ENCODE measurements at places on chromosomes 16 and 17. TPM values are rescaled to one million over a fixed set of nuclear protein-coding genes. Genes with fewer than 3 reads are reported as not detected.

GRCh38 chr17:79760197-79760906 is 17.6 kb upstream of the CBX2 start:
- no peak for DNase-seq

Gene KRTAP2-1
- 3.4 TPM for total RNA-seq

Gene TVP23A
- total RNA-seq: 1.2 TPM

- DNase-seq: no peak
Observed at GRCh38 chr17:38897176-38897575, 27.3 kb downstream of the LASP1 start.

Gene NPIPB9
- total RNA-seq: 6.3 TPM

- DNase-seq: no peak
Observed at GRCh38 chr17:30586818-30587595, 109.8 kb downstream of the GOSR1 start.

DNA sequence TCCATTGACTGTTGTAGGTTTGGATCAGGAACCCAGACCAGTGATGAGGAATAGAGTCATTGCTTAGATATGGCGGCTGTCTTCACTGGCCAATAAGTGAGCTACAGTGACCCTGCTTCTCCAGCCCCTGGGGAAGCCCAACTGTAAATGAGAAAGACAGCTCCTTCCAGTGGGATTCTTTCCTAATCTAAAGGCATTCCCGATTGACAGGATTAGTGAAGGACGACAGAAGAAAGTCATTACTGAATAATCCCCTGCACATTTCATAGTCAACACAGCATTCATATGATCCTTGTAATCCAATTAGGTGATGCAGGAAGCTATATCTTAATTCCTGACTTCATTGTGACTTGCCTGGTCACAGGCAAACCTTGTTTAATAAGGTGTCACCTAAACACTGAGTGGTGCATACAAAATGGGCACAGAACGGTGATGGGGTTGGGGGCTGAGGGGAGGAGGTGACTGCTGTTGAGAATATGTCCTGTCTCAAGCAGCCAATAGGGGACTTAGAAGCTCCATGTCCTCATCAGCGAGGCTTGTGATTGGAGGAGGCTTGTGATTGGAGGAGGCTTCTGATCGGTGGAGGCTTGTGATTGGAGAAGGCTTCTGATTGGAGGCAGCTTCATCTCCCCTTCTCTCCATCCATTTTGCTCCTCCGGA is 242.6 kb downstream of the XYLT1 start:
- DNase-seq: no peak

Gene SLFN12L
- total RNA-seq: 1.6 TPM

- no peak for DNase-seq
Observed at GRCh38 chr17:7478276-7479212, 887 bp downstream of the ZBTB4 start.

Gene OR4D2
- not detected for total RNA-seq

DNA sequence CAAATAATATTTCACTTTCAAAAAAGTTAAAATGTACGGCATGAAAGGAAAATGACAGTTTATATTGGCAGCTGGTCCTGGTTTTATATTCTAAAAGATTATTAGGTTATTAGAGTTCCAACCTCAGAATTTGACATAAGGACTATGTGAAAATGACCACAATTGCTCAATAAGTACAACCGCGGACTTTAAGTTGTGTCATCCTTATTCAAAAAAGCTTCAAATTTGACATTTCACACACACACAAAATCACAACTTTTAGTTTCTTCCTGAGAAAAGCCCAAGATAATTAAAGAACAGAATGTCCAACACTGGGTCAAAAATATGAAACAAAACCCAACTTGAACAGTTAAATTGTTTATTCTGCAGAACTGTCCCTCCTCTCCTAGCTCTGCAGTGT is 133.2 kb upstream of the AXIN2 start:
- no peak for DNase-seq

GRCh38 chr16:81018496-81018895 is 11.5 kb downstream of the CENPN start:
- no peak for DNase-seq

GRCh38 chr16:10093576-10093975 is 88.7 kb downstream of the GRIN2A start:
- DNase-seq: no peak

DNA sequence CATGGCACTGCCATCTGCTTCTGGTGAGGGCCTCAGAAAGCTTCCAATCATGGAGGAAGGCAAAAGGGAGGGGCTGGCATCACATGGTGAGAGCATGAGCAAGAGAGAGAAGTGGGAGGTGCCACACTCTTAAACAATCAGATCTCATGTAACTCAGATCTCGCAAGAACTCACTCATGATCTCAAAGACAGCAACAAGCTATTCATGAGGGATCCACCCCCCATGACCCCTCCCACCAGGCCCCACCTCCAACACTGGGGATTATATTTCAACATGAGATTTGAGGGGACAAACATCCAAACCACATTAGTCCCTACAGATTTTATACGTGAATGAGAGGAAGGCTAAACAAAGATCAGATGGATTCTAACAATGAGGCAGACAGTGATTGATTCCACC is 8.9 kb upstream of the TMEM132E start:
- no peak for DNase-seq

- no peak for DNase-seq
Observed at GRCh38 chr17:54028986-54029580, 206.4 kb downstream of the KIF2B start.

Gene PYDC1
- 2.8 TPM for total RNA-seq

DNA sequence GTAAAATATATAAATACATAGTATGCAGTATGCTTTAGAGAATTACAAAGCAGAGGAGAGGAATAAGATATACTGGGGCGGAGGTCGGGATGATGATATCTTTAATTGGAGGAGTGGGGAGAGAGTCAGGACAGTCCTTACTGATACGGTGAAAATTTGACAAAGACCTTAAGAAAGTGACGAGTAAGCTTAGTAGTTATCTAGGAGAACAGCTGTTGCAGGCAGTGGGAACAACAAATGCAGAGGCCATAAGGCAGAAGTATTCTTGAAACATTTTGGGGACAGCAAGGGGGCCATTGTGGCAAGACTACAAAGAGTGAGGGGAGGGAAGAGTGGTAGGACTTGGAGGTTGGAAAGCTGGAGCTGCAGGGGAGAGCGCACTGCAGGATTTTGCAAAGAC is 22.3 kb upstream of the CDC6 start:
- DNase-seq: no peak

Gene RCVRN
- 0.10 TPM for total RNA-seq

Gene DUSP3
- total RNA-seq: 29.2 TPM

Gene PSME3
- total RNA-seq: 33.9 TPM

DNA sequence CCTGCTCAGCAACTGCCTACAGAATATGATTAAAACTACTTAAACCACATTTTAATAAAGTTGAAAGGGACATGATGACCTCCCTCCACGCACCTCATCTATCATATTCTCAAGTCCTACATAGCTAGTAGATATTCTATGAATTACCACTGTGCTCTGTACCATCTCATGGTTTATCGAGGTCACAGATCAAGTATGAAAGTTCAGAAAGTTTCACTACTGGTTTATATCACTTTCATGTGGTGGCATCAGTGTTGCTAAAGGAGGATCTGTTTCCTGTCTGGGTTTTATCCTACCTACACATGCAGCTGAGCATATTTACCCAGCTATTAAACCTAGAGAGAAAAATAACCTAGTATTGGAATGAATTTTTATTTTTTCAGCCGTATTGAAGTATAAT is 214.9 kb upstream of the MON1B start:
- no peak for DNase-seq

Gene ABI3
- 1.5 TPM for total RNA-seq

DNA sequence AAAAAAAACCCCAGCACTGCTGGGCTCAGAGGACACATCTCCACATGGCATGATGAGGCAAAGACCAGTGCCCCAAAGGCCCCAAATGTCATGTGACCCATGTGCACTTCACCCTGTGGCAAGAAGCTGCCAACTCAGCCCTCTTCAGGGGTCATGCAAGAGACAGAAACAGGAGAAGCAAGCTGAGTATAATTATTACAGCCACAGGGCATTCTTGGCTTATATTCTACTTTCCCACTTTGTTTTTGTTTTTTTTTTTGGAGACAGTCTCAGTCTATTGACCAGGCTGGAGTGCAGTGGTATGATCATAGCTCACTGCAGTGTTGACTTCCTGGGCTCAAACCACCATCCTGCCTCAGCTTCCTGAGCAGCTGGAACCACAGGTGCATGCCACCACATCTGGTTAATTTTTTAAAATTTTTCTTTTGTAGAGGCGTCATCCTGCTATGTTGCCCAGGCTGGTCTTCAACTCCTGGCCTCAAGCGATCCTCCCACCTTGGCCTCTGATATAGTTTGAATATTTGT is 32.7 kb upstream of the LITAF start:
- DNase-seq: no peak

- peak; percentile 42 for DNase-seq
Observed at GRCh38 chr16:58970775-58971174, 236.7 kb upstream of the GOT2 start.

Gene HIRIP3
- total RNA-seq: 11.4 TPM

Gene CCL4
- total RNA-seq: 7.1 TPM

Gene SRL
- total RNA-seq: 27.8 TPM

- no peak for DNase-seq
Observed at GRCh38 chr17:19549746-19550623, 16.3 kb downstream of the SLC47A1 start.

DNA sequence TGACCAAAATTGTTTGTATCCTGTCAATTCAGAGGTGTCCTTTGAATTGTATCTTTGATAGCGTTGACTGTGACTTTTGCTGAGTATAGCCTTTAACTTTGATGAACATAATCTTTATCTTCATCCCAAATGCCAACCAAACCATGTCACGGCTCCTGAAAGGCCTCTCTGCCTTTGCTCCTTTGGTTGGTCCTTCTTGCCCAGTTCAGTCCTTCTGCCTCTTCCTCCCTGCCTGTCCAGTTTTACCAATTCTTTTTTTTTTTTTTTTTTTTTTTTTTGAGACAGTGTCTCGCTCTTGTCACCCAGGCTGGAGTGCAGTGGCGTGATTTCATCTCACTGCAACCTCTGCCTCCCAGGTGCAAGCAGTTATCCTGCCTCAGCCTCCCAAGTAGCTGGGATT is 12.9 kb upstream of the VPS4A start:
- DNase-seq: no peak

- DNase-seq: no peak
Observed at GRCh38 chr16:23827057-23827456, 8.7 kb upstream of the PRKCB start.

DNA sequence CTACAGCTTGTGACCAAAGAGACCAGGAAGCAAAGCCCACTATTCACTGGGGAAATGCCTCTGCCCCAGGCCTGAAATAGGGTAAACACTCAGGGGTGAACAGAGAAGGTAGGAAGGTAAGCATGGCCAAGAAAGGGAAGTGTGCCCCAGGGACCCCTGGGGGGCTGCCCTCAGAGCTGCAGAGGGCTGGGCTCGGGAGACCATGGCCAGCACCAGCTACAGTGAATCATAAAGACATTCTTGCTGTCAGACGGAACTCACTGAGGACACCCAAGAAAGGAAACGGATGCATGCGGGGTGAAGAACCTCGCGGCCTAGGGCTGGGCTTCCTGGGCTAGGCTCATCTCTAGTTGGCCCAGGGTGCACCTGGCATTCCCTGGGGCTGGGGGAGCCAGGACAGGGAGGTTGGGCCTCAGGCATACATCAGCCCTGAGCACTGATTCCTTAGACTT is 9.6 kb downstream of the HIC1 start:
- DNase-seq: no peak

Gene CHRNE
- total RNA-seq: 0.69 TPM

Gene CRYM
- total RNA-seq: 3.2 TPM

DNA sequence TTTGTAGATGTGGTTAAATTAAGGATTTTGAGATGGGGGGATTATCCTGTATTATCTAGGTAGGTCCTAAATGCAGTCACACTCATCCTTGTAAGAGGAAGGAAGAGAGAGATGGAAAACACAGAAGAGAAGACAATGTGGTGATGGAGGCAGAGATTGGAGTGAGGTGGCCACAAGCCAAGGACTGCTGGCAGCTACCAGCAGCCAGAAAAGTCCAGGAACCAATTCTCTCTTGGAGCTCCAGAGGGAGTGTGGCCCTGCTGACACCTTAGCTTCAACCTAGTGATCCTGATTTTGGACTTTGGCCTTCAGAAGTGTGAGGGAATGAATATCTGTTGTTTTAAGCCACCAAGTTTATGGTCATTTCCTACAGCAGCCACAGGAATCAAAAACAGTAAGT is 18.0 kb downstream of the MAPT start:
- DNase-seq: no peak

Gene HBM
- 89.5 TPM for total RNA-seq

DNA sequence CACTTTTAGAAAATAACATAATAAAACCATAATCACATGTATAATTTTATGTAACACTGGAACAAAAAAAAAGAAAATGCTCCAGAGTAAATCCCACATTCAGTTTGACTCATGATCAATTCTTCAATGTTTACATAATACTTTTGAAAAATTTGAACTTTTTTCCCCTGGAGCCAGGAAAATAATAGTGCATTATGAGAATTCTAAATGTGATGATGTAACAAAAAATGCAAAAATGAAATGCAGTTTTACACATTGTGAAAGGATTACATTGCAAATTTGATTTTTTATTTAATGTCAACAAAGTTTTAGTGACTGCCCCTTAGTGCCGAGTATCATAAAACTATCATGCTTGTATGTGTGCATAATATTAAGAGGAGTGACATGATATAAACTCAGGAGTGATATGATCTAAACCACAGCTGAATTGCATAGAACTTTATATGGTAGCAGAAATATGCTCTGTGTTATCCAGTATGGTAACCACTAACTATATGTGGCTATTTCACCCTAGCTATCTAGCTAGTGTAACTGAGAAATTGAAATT is 238.2 kb downstream of the CDH8 start:
- no peak for DNase-seq

DNA sequence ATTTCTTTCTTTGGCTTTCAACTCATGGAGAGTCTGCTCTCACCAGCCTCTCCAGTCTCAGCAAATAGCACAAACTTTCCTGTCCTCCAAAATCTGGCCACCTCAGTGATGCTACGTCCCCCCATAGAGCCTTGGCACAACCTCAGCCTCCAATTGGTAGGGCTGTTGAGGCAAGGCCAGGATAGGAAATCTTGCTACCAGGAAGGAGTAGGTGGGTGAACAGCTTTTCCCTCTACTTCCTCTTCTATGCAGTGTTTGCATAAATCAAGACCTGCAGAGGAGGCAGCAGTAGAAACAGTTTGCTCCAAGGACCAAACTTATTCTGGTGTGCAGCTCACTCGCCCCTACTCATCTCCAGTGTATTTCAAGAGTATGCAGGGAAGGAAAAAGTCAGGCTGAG is 701 bp upstream of the DPEP2 start:
- no peak for DNase-seq

Data from skin of body (tissue), 3 donors.